ENCODE measurements at places on chromosomes 13 and 19.
A peak's percentile ranks its signal among the peaks of the same experiment; 100 is the strongest.

GRCh38 chr13:32316028-32316339, 676 bp downstream of the BRCA2 start:
- peak; percentile 85 for DNase-seq

DNA sequence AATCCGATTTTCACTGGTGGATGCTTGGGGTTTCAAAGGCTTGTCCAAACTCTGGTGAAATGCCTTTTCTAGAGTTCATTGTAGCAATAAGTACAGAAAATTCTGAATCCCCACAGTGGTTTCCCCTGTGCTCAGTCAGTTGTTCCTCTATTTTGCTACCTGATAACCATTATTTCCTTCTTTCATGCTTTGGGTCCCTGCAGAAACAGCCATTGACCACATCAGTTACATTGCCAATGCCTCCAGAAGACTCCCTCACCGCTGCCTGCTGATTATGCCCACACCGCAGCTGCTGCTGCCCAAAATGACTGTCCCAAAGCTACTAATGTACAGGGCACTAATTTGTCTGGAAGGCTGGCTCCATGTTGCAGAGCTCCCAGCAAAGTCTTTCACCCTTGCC, 517.3 kb downstream of the KLF12 start:
- DNase-seq = no peak

GRCh38 chr13:68810660-68811059, 1297.0 kb upstream of the ATXN8OS start:
- DNase-seq = peak; percentile 29

GRCh38 chr19:45243144-45243732, 2.0 kb downstream of the EXOC3L2 start:
- no peak for DNase-seq

DNA sequence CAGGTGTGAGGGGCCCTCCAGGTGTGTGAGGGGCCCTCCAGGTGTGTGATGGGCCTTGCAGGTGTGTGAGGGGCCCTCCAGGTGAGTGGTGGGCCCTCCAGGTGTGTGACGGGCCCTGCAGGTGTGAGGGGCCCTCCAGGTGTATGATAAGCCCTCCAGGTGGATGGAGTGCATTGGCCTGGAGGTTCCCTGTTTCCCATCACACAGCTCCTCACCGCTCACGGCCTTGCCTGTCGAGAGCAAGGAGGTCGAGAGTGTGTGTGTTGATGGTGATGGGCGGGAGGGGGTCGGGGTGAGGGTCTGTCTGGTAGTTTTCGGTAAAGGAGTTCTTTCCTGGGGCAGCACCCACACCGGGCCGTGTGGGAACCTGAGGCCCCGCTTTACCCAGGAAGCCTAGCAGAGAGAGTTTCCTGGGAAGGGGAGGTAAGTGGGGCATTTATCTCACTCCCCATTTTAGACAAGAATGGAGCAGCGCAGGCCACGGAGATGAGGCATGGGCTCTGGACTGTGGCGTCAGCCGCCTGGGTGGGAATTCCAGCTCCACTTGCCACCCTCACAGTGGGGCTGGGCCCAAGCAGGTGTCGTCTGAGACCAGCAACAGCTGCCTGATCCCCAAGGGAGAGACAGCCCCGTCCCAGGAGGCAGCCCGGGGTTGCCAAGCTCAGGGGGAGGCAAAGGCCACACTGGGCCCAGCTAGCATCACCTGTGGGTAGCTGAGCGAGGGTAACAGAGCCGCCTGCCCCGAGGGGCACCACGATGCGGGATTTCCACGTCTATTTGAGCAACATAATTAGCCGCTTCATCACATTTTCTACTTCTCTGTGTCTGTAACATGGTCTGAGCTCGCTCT, 10.9 kb upstream of the GAS6 start:
- peak; percentile 44 for DNase-seq

DNA sequence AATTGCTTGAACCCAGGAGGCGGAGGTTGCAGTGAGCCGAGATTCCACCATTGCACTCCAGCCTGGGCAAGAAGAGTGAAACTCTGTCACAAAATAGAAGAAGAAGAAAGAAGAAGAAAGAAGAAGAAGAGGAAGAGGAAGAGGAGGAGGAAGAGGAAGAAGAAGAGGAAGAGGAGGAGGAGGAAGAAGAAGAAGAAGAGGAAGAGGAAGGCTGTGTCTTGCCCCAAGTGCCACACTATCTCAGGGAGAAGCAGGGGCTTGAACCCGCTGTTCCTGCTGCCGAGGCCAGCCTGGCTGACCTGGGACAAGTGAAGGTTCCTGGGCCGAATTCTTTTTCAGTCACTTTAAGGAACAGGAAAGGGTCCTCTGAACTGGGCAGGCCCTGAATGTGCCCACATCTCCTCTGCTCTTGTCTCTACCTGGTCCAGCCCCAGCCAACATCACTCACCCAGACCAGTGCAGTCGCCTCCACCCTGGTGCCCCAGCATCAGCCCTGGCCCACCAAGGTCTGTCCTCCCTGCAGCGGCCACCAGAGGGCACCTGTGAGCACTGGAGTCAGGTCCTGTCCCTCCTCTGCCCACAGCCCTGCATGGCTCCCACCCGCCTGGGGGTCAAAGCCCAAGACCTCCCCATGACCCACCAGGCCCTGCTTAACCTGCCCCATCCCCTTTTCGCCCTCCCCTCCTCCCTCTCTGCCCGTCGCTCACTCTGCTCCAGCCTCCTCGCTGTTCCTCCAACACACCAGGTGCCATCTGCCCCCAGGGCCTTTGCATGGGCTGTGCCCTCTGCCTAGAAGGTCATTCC, 20.0 kb downstream of the TICAM1 start:
- DNase-seq = peak; percentile 60

DNA sequence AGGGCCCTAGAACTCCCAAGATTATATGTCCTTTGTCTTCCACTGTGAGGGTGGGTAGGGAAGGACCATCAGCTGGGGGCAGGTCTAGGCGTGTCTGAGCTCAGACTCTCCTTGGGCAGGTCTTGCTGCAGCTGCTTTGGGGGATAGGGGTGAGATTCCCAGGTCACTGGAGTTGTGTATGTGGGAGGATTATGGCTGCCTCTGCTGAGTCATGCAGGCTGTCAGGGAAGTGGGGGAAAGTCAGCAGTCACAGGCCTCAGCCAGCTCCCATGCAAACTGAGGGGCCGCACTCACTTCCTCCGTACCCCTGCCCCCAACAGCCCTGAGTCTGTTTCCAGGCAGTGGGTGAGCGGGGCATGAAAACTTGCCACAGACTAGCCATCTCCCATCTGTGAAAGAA, 600.8 kb downstream of the DIAPH3 start:
- no peak for DNase-seq

DNA sequence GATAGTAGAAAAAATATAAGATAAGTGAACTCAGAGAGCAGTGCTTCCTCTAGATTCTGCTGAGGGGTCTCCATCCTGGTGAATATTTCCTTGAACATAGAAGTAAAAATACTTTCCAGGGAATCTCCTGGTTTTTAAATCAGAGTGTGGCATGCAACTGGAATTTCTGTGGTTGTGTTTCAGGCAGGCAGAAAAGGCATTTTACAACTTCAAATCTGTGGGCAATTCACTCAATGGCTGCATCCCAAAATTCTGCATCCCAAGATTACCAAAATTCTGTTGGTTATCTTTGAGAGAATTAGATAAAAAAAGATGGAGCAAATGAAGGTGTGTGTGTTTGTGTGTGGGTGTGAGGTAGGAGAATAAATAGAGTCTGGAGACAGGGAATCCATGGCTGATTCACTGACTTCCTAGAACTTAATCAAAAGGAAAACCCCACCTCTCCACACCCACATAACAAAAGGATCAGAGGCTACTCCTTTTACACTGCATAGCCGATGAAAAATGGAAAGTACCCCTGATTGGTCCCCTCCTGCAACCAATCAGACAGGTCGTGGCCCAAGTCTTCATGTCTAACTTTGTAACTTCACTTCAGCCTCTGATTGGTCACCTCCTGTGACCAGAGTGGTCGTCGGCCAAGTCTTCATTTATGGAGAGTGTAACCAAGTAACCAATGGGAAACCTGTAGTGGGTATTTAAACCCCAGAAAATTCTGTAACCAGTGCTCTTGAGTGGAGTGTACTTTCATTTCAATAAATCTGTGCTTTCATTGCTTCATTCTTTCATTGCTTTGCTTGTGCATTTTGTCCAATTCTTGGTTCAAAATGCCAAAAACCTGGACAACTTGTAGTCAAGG, 112.8 kb downstream of the DLEU7 start:
- DNase-seq = no peak

- no peak for DNase-seq
Measured at GRCh38 chr13:44401577-44401976, 28.0 kb downstream of the SERP2 start.

All from NCI-H526 (cell line).